Activated naive CD4-positive, alpha-beta T cell treated with anti-CD3 and anti-CD28 coated beads, Interleukin-2, amount 50 U/mL, for 72 hours (primary cell): ENCODE measurements at places on chromosomes 7 and 10.
A peak's percentile ranks its signal among the peaks of the same experiment; 100 is the strongest.

- no peak for DNase-seq
These were observed 326.2 kb downstream of the RNLS start for GRCh38 chr10:88256886-88257285.

GRCh38 chr7:139762886-139763285, 14.9 kb downstream of the HIPK2 start:
- no peak for DNase-seq

DNA sequence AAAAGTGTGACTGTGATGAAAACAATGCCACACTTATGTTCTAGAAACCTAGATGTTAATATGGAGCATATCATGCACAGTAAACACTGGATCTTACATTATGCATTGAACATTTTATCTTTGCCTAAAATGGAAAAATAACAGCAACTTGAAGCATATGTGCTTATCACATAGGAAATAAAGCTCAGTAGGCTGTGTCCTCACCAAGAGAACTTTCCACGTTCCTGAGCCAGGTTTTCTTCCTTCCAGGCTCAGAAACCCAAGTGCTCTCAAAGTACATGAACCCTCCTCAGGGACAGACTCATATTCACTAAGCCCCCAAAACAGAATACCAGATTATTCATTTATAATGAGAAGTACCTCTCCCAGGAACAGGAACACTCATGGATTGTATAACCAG, 79.4 kb upstream of the PRKAR2B start:
- no peak for DNase-seq

GRCh38 chr10:121570315-121570714, 27.9 kb downstream of the FGFR2 start:
- no peak for DNase-seq

GRCh38 chr7:71616217-71616616, 484.3 kb downstream of the GALNT17 start:
- no peak for DNase-seq

DNA sequence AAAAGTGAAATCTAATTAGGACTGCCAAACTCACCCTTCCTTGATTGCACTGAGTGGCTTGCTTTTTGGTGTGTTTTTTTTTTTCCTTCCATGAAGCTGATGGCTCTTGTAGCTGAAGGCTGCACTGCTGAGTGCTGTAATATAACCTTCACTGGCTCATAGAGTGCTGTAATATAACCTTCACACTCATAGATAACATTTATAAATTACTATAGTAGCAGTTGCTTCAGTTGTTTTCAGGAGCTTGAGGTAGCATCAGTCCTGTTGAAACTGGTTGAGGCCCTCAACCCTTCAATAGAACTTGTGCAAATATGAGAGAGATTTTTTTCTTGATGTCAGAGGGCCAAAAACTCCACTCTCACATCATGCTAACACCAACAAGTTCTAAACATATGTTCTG, 404.9 kb upstream of the MBL2 start:
- no peak for DNase-seq

GRCh38 chr7:98681951-98682350, 64.9 kb downstream of the NPTX2 start:
- no peak for DNase-seq

GRCh38 chr7:141864765-141865447, 23.6 kb upstream of the PRSS37 start:
- no peak for DNase-seq

GRCh38 chr7:48299580-48300169, 128.4 kb downstream of the ABCA13 start:
- peak; percentile 56 for DNase-seq

- DNase-seq = no peak
These were observed 14.9 kb upstream of the PLEKHS1 start for GRCh38 chr10:113736576-113736975.

- no peak for DNase-seq
These were observed 370.1 kb downstream of the IPMK start for GRCh38 chr10:57897611-57898010.

DNA sequence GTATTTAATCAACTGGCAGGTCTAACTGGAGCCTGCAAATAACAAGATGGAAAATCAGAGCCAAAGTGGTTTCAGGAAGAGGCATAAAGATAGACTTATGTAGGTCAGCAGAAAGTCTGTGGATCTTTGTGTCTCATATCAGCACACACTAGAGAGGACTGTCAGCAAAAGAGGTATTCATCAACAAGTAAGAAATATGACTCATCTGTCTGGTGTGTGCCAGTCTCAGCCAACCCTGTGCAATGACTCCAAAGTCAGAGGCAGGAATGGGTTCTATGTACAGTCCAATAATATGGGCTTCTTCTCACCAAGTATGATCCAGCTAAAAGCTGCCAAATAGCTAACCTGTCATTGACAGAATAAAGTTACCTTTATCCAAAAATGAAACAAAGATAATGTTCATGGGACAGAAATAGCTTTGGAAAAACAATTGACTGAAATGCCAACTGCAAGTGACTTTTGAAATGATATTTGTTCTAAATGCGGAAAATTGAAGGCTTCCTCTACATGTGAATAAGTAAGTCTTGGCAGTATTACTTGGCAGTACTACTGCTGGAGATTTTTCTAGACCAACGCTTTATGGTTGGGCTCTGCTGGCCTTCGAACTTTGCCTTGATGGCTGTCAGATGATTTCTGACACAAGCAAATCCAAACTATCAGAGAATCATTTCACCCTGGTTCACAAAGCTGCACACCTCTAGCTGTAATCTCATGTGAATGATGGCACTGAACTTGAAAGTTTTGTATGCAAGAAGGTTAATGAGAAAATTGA, 272.3 kb upstream of the SEMA3C start:
- no peak for DNase-seq

DNA sequence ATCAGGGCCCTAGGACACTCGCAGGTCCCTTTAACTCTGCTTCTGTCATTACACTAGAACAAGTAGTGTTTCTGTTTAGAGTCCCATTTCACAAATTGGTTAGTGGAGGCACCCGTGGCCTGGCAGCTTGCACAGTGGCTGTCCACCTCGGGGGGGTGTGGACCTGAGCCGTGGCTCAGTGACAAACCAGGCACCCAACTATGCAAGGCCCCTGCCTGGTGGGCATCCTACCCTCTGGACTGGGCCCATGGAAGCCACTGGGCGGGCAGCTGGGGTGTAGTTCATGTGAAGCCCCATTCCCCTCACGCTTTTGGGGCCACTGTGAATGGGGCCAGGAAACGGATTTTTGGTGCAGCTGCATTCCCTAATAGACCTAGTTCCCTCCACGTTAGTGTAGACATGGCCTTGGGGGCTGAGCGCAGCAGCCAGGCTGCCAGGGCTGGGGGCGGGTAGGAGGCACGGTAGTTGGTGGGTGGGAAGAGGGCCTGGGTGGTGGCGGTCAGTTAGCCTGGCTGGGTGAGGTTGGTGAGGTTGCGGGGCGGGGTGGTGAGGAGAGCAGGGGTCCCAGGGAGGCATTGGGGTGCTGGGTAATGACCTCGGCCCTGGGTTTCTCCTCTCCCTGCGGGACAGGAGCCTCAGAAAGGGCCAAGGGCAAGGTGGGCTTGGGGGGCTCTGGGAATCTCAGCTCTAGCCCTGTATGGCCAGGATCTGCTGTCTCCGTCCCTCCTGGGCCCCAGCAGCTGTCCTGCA, 18.7 kb downstream of the ZNF316 start:
- no peak for DNase-seq

GRCh38 chr7:137820156-137820555, 26.6 kb downstream of the DGKI start:
- DNase-seq = no peak

GRCh38 chr10:77792155-77792554, 134.4 kb downstream of the DLG5 start:
- DNase-seq = no peak

DNA sequence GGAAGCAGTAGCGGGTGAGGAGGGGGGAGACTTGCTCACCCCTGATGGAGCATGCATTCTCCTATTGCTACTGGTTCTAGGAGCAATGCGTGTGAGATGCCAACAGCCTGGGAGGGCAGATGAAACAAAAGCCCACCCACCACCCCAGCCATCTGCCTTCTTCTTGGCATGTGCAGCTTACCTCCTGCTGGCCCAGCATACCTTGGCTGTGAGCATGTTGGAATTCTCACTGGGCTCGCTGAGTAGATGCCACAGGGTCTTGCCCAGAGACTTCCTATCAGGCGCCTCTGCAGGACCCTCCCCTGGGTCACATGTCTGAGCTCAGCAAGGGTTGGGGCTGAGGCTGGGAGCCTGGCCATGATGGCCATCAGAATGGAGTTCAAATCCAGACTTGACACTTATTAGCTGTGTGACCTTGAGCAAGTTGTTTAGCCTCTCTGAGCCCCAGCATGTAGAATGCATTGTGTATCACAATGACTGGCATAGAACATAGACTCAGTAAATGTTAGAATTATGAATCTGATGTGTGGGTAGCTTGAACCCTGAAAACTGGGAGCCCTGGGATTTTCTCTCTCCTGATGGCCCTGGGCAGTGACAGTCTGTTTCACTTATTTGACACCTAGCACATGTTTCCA, 38.2 kb downstream of the CDH23 start:
- peak; percentile 26 for DNase-seq

- no peak for DNase-seq
These were observed 169.0 kb downstream of the CREB5 start for GRCh38 chr7:28581351-28581750.

- DNase-seq = no peak
These were observed 63.6 kb downstream of the GPR37 start for GRCh38 chr7:124701955-124702354.

GRCh38 chr7:84157171-84157570, 37.4 kb downstream of the SEMA3A start:
- DNase-seq = no peak

GRCh38 chr10:80090121-80090520, 11.7 kb downstream of the TMEM254 start:
- DNase-seq = no peak

DNA sequence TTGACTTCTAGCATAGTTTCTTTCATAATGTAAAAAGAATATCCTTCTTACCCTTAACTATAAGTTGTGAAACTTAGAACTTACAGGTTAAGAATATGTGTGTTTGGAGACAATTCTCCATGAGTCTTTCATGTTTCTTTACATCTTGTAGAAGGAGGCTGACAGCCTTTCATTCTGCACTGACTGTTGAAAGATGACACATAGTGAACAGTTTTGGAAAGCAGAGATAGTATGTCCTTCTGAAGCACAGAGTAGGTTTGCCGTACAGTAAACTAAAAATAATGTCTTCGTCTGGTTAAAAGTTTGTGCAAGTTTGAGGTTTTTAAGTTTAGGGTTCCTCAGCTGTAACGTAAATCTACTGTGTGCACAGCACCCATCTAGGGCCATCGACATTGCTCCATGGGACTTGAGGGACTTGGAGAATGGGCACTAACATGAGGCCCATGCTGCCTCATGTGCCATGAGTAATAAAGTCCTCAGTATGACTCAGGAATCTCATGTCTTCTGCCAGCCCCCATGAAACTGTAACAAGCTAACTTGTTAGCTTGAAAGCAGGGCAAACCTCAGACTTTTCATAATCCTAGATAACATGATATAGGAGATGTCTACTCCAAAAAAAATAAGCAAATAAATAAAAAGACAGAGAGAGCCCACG, 24.5 kb upstream of the ELAPOR2 start:
- no peak for DNase-seq

- DNase-seq = no peak
These were observed 18.8 kb upstream of the INSIG1 start for GRCh38 chr7:155278921-155279320.

DNA sequence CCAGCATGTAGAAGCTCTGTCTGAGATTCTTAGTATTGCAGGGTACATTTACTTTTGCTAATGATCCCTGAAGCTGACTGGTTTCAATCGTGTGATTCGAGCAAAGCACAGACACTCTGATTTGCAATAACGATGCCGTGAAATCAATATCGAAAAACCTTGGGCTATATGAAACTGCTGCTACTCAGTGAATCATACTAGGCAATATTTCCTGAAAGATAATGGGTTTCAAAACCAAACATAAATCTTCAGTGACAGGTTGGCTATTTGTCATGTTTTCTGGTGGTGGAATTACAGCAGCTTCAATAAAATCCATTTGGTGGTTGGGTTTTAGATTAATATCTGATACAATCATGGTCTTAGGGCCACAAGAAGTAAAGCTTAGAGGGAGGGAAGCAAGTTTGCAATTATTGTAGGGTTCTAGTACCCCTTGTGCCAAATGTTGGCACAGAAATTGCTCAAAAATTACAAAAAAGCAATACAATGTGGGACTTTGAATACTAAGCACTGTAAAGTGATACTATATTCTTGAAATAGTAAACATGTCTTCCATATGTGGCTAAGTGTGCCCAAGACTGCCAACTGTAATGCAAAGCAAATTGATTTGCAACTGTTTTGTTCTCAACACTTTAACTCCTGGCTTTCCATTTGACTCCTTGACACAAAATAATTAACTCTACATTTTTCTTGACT, 112.4 kb upstream of the JAZF1 start:
- no peak for DNase-seq

DNA sequence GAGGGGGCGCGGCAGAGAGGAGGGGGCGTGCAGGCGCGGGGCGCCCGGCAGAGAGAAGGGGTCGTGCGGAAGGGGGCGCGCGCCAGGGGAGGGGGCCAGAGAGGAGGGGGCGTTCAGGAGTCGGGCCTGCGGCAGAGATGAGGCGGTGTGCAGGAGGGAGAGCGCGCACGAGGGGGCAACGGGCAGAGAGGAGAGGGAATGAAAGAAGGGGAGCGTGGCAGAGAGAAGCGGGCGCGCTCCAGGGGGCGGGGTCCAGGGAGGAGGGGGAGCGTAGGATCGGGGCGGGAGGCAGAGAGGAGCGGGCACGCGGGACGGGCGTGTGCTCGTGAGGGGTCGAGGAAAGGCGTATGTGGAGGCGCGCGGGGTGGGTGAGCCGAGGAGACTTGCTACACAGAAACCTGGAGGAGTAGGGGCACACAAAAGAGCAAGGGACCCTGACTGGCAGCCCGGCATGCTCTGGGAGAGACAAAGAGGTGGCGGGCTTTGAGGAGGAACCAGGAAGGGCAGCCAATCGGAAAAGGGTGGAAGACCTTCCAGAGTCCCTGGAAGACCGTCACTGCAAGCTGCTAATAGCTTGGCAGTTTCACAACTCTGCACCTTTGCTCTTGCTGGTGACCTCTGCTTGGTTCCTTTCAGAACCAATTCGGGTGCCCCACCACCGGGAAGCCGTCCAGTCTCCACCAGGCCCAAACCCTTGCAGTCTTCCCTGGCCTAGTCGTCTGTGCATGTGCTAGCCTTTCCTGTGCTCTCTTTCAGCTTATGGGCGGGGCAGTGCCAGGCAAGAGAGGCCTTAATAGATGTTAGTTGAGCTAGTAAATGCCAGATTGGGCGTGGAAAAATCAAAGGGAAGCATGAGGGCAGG, 639 bp downstream of the DYDC2 start:
- DNase-seq = no peak

DNA sequence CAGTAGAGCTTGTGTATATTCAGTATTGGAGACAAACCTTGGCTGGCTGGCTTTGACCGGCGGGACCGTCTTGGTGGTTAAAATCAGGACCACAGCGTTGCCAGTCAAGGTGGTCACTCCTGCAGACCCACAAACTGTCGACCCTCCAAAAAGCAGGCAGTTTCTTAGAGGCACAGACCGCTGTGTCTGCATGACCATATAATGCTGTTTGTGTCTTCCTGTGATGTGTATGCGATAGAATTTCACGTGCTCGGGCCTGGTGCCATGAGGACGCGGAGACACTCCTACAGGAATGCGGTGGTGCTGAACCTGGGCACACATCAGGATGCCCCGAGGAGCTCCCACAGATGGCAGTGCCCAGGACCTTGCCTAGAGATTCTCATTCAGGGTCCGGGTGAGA, 34.8 kb downstream of the BNIP3 start:
- DNase-seq = no peak

- no peak for DNase-seq
These were observed 31.4 kb upstream of the PDGFA start for GRCh38 chr7:550881-551614.
